Muscle of leg (tissue), 16 donors: ENCODE measurements at places on chromosomes 2 and 18.

- DNase-seq: no peak
Measured at GRCh38 chr2:207901401-207901800, 123.9 kb downstream of the PLEKHM3 start.

DNA sequence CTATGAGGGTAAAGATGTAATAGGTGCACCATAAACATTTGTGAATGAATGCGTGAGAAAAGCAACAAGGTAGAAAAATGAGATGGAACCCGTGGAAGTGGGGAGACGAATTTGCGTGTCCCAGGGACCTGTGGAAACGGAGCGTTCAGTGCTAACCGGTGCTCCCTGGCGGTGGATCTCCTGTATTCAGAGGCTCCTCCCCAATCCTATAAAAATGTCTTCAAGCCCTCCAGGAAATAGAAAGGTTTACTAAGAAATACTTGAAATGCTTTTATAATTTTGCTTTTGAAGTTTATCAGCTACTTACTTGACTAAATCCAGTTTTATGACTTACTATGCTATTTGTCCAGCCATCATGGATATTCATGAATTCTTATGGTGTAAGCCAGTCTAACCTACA, 62.8 kb upstream of the RBM44 start:
- DNase-seq: no peak

GRCh38 chr2:182073613-182074012, 88.0 kb downstream of the PPP1R1C start:
- DNase-seq: no peak

DNA sequence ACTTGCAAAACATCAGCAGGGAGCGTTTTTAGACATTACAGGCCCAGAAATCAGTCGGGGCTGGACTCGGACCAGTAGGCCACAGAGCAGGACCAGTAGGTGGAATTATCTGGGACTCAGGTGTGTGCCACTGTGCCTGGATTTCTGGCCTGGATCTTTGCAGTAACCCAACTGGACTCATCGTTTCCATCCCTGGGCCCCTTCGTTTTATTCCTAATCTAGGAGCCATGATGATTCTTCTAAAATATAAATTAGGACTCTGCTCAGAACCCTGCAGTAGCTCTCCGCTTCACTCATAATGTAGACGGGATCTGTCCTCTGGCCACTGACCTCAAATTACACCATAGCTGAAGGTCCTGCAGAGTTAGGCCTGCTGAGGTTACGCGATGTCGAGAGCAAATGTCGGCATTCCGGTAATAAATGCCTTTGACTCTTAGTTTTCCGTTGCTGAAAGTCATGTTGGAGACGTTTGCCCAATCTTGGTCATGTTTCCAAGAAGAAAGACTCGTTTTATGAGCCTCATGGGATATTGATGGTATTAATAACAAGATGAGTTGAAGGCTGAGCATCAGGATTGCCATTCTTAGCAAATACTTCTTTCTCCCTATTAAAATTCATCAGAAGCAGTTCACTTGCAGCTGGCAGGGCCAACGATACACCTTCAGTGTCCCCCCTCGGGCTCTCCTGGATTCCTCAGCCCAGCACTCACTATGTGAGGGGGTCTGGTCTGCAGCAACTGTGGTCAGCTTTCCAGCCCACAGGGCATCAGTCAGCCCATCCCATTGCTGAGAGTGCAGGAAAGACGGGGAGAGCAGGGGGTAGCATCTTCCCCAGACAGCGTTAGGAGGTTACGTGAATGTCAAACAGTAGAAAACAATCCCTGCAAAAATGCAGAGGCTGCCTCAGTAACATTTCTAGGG, 39.9 kb upstream of the KLF11 start:
- no peak for DNase-seq

GRCh38 chr2:42474765-42475454, 18.9 kb downstream of the KCNG3 start:
- no peak for DNase-seq

GRCh38 chr2:18741895-18742732, 152.7 kb upstream of the NT5C1B start:
- DNase-seq: no peak

DNA sequence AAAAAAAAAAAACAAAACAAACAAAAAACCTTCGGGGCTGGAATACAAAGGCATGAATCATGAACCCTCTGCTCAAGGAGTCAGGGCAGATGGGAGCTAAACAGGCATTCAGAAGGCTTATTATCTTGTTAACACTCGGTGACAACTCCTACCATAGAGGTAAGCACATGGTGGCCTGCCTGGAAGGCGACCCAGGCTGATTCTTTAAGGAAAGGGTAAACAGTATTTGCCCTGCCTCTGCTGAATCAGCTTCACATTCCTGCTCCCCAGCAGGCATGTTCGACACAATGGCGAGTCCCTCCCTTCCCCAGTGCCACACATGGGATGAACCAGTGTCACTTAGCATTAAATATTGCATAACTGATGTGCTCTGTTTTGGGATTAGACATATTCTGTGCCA, 191.9 kb downstream of the ARL4C start:
- no peak for DNase-seq

GRCh38 chr2:36915627-36916026, 50.7 kb downstream of the STRN start:
- DNase-seq: peak; percentile 51

- DNase-seq: no peak
Measured at GRCh38 chr18:79245517-79246001, 150.2 kb upstream of the NFATC1 start.

DNA sequence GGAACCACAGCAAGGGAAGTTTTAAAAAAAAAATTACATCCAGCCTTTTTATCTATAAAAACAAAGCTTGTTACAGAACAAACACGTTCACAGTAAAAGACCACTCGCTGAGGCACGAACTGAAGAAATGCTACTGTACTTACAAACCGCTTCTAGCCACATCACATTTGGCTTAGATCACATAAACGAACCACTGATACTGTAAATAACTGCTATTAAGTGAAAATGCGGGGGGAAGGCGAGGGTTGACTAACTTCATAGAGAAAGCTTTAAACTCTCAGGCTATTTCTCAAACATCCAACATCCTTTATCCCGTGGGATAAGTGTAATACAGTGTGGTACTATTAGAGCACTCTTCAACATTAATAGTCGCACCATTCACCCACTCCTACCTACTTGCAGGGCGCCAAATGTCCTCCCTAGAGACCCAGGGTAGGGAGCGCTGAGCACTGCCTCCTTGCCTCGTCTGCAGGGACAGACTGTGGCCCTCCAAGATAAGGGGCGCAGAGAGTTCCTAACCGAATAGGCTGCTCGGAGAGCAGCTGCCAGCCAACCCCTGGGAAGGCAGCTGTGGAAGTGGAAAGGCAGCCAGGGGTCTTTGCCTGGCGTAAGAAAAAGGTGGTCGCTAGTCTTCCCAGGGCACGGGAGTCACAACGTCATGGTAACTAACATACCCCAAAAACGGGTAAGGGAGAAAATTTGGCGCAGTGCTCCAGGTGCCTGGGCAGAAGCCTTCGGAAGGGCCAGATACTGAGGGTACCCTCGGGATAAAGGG, 854 bp downstream of the GPR155 start:
- DNase-seq: peak; percentile 66

- DNase-seq: peak; percentile 96
Measured at GRCh38 chr18:22734791-22735627, 198.1 kb upstream of the RBBP8 start.

- DNase-seq: peak; percentile 10
Measured at GRCh38 chr2:118374974-118375755, 286.9 kb downstream of the INSIG2 start.

GRCh38 chr18:63683152-63683551, 19.6 kb upstream of the SERPINB11 start:
- DNase-seq: peak; percentile 37

- DNase-seq: no peak
Measured at GRCh38 chr18:41323044-41323443, 632.0 kb upstream of the PIK3C3 start.

- no peak for DNase-seq
Measured at GRCh38 chr2:63780518-63781155, 61.1 kb upstream of the UGP2 start.

DNA sequence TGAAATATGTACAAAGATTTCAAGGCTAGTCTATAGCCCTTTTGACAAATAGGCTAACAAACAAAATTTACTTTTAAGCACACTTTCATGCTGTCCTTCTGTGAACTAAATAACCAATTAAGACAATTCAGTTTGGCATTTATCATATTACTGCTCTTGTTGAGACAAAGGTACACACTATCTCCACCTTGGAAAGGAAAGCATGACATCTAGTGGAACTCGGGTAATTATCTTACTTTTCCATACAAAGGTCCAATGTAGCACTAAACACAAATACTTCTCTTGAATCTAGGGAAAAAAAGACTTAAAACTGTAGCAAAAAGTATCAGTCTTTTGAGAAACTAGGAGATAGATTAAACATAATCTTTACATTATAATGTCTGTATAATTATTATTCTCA, 125.0 kb upstream of the CD226 start:
- DNase-seq: peak; percentile 41

DNA sequence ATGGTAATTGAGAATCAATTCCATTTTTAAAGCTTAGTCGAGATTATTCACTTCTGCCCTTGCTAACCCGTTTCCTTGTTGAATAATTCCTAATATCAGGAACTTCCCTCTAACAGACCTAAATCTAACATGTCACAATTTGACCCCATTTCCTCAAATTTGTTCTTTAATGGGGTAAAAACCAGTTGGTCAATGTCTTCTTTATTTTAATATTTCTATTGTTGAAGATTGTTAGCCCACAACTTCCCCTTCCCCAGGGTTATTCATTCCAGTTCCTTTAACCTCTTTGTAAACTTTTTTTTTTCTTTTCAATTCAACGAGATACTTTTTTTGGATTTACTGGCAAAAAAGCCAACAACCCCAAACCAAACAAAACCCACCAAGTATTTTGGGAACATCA, 7.3 kb downstream of the TNFRSF11A start:
- peak; percentile 25 for DNase-seq

DNA sequence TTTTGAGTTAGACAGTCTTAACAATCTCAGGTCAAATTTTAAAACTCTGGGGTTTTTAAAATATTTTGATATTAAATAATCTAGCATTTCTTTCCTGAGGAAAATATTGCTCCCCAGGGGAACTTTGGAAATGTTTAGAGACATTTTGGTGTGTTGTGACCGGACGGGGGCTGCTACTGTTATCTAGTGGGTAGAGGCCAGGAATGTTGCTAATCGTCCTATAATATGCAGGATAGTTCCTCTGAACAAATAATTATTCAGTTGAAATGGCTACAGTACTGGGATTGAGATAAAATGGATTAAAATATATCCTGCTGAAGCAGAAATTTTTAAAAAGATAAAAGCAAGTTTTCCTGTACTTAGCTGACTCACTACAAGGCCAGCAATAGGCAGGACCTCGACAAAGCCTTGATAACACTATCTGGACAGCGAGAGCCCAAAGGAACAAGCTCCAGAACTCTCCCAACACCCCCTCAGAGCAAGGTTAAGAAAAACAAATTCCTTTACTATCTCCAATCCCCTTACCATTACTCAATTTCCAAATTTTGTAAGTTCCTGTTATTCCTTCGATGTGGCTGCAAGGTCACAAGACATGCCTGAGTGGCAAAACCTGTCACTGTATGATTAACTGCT, 1407.4 kb downstream of the SUCLG1 start:
- no peak for DNase-seq

GRCh38 chr18:48949050-48949605, 1.6 kb downstream of the SMAD7 start:
- peak; percentile 49 for DNase-seq

DNA sequence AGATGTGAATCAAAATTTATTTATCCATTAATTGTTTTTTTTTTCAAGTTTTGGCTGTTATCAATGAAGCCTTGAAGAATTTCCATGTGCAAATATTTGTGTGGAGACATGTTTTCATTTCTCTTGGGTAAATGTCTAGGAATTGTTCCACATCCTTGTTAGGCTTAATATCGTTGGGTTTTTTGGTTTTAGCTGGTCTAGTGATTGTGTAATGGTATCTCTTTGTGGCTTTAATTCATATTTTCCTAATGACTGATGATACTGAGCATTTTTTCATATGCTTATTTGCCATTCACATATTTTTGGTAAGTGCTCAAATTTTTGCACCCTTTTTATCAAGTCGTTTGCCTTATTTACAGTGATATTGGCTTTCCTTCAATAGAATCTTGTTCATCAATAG, 250.3 kb upstream of the EPHA4 start:
- DNase-seq: no peak

DNA sequence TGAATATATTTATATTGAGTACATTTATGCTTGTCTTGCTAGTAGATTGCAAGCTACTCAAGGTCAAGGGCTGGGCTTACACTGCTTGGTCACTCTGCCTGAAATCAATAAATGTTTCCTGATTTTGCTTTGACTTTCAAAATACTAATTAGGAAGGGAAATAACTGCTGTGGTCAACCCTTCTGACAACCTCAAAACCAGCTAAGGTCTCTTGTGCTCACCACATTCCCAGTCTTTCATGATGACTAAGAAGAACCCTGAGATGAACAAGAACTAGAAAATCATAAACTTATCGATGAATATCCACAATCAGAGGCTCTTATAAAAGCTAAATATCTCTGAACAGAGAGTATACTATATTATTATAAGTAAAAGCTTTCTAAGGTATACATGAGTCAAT, 33.3 kb downstream of the ABCB11 start:
- DNase-seq: no peak
